Testis (tissue), 5 donors: ENCODE measurements at places on chromosomes 12 and 14.

DNA sequence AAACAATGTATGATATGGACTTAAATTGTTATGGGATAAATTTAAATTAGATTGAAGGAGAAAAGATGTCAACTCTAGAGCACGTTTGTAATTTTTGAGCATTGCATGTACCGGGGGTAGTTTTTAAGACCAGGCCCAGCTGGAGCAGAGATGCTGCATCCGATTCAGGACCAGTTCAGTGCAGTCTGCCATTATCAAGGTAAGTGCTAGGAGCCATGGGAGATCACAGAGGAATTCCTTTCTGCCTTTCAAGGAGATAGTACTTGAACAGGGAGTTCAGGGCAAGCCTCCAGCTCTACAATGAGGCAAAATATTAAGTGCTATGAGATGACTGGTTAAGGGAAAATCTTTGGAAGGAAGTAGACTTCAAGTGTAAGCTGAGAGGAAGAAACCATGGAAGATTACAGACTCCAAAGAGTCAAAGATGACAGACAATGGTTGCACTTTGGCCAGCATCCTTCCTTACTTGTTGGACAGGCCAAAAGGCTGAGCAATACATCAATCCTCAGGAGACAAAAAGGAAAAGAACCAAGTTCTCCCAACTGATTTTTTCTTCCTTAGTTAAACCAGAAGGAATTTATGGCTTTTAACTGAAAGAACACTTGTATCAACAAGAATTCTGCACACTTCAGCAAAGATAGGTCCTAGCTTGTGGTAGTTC, 113.2 kb upstream of the HIF1A start:
- DNase-seq: no peak

DNA sequence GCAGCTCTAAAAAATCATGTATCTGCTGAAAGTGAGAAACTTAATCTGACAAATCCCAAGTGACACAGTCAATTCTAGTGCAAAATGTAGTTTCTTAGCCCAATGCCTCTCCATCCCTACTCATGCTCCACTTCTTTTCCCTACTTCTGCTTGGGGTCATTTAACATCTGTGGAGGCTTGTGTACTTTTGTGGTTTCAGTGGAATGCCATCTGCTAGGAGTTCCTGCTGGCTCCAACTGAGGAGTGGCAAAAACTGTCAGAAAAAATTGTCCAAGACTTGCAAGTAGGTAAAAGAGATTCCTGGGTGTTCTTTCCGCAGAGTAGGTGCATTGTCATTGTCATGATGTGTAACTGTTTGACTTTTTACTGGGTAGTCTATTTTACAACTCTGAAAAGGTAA, 12.5 kb upstream of the AVPR1A start:
- DNase-seq: no peak

GRCh38 chr12:79563021-79563740, 127.6 kb downstream of the PAWR start:
- no peak for DNase-seq

DNA sequence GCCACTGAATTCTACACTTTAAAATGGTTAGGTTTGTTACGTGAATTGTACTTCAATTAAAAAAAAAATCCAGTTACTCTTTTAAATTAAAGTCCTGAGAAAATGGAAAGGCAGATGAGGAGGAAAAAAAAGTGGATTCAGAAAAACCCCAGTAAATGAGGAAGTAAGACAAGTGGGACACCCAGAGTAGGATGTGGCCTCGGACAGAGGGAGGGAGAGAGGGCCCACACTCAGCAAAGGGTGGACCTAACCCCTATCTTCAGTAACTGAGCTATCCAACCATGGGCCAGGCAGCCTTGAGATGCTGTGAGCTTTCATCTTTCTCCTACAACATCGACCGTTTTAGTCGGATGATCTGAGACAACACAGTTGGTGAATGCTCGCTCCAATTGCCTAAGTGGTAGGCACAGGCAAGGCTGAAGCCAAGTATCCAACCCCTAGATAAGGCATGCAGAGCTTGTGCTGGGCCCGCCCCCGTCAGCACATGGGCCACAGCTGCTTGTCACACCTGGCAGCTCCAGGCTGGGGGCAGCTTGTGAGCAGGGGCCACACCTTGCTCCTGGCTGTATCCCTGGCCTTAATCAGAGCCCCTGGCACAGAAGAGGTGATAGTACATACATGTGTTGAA, 142.1 kb downstream of the TTC7B start:
- no peak for DNase-seq

GRCh38 chr12:22310275-22310674, 24.2 kb downstream of the ST8SIA1 start:
- no peak for DNase-seq

DNA sequence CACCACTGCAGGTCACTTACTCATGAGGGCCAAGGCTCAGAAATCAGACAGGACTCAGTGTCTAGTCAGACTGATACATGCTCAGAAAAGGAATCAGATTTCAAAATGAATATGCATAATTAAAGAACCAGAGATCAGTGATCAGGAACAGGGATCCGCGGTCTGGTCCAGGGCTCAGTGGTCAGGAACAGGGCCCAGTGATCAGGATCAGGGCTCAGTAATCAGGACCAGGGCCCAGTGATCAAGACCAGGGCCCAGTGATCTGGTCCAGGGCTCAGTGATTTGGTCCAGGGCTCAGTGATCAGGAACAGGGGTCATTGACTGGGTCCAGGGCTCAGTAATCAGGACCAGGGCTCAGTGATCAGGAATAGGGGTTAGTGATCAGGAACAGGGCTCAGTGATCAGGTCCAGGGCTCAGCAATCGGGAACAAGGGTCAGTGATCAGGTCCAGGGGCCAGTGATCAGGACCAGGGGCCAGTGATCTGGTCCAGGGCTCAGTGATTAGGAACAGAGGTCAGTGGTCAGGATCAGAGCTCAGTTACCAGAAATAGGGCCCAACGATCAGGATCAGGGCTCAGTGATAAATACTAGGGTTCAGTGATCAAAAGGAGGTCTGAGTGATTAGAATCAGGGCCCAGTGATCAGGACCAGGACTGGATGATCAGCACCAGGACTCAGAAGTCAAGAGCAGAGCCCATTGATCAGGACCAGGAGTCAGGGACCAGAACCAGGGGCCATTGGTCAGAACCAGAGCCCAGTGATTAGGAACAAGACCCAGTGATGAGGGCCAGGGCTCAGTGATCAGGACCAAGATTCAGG, 175.3 kb downstream of the TMEM121 start:
- DNase-seq: no peak

GRCh38 chr14:99574099-99574880, 29.7 kb downstream of the CCDC85C start:
- DNase-seq: peak; percentile 80

GRCh38 chr14:91144425-91145145, 30.7 kb downstream of the DGLUCY start:
- no peak for DNase-seq

DNA sequence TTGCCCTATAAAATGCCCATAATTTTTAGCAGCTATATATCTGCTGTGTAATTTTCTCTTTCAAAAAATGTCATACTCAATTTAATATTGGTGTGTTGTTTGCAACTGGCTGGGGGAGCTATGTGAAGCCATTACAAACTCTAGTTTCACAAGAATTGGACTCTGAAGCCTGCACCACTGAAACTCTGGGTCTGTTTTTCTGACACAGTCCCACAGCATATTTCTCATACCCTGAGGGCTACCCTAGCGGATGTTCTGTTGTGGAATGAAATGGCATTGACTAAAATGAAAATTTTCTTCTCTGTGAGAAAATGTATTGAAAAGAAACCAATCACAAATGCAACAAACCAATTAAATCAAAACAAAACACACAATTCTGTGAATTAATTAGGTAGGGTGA, 284.6 kb upstream of the NPAS3 start:
- no peak for DNase-seq

- no peak for DNase-seq
Measured at GRCh38 chr12:107282628-107283027, 189.3 kb upstream of the CRY1 start.

- no peak for DNase-seq
Measured at GRCh38 chr12:25639406-25639805, 86.3 kb upstream of the LMNTD1 start.

DNA sequence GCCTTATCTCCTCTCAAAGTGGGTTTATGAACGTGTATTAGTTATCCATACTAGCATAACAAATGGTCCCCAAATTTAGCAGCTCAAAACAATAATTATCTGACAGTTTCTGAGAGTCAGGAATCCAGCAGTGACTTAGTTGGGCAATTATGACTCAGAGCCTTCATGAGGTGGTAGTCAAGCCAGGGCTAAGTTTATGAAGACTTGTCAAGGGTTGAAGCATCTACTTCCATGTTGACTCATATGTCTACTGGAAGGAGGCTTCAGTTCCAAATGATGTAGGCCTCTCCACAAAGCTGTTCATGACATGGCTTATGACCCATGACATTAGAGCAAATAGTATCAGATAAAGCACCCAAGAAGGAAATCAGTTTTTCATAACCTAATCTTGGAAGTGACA, 73.2 kb downstream of the IPO8 start:
- DNase-seq: no peak

DNA sequence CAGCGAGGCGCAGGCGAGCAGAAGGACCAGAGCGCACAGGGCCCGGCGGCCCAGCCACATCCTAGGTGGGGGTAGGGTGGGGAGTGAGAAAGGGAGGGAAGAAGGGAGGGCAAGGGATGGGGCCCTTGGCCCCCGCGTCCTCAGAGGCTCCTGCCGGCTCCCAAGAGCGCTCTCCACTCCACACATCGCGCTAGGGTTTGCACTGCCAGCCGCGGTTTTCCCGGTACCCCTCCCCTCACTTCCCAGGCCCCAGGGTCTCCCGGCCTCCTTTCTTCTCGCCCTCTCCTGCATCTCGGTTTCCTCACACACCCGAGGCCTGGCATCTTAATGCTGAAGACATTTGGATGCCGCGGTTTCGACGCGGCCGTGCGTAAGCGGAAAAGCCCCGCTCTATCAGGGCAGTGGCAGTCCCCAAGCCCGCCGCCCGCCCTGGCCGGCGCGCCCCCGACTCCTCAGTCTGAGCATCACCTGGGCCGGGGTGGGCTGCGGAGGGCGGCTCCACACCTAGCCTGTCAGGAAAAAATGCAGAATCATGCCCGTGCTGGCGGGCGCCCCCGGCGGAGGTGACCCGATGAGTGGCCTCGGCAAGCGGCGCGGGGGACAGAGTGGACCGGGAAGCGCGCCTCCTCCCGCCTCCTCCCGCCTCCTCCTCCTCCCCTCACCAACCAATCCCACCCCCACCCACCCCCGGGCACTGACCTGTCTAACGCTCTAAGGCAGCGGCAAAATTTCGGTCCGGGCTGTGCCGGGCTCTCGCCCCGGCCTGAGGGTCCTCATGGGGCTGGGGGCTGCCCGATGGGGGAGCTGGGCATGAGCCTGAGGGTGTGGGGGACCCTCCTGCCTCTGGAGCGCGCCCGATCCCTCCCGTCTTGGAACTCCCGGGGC, 686 bp downstream of the B4GALNT1 start:
- peak; percentile 14 for DNase-seq

DNA sequence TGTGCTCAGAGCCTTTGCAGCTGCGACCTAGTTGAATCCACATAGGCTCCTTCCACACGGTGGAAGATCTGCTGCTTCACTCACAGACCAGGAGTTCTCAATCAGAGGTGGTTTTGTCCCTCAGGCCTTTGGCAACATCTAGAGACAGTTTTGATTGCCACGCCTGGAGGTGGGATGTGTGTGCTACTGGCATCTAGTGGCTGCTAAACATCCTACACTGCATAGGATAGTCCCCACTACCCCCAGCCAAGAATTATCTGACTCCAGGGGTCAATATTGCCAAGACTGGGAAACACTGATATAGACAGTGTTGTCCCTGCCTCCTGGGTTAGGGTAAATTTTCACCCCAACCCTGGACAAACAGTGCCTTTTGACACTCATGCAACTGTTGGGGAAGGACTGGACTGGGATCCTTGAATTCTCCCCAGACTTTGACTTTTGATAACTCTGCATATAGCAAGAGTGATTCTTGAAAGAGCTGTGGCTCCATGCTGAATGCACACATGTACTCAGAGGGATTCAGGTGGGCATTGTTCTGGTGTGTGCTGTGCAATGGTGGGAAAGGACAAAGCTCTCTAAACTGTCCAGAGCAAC, 39.8 kb downstream of the BAZ2A start:
- peak; percentile 43 for DNase-seq

GRCh38 chr12:58712976-58713375, 207.3 kb downstream of the LRIG3 start:
- no peak for DNase-seq

- DNase-seq: peak; percentile 23
Measured at GRCh38 chr12:44972746-44973421, 78.0 kb downstream of the DBX2 start.

DNA sequence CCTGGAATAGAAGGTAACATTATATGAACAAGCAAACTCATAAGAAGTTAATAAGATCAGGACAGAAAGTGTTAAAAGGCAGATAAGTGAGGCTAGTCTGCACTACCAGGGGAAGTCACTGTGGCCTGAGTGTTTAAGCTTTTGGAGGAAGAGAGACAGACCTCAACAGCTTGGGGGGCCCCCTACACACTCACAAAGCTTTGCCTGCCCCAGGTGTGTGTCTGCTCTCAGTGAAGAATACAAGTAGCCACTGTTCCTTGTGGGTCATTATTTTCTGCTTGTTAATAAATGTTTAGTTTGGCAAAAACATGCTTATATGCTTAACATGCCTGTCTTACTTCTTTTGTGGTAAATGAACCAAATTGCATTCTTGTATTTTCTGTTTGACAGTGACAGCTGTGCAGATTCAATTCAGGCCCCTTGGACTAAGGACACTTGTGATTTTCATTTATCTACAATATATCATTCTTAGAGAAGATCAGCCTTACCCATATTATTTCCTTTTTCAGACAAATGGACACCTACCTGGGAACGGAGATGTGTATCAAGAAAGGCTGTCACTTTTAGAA, 50.7 kb upstream of the C12orf71 start:
- no peak for DNase-seq

GRCh38 chr12:113778432-113779132, 187.5 kb downstream of the RBM19 start:
- no peak for DNase-seq

DNA sequence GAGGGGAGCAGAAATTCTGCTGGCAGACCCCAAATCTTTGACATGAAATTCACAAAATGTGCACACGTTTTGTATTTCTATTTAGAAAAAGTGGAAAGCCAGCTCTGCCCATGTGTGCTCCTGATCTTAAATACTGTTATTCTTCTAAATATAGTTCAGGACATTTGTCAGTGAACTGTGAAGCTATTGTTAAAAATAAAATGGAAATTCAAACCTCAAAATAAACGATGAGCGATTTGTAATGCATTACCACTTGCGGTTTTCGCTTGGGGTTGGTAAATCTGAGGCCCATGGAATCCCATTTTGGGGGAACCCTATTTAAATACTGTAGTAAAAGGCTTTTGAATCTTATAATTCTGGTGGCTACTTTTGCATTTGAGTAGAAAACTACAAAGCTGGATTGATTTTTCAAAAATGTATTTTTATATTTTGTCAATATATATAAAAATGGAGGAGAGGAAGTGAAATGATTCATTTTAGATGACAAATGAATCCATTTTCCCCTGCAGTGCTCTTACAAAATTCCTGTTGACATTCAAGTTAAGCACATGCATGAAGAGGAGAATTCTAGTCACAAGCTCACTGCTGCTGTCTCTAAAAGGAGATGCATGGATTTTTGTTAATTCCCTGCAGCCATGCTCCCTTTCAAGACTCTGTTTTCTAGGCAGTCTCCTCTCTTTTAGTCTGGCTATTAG, 47.1 kb downstream of the FLRT2 start:
- no peak for DNase-seq

- DNase-seq: peak; percentile 86
Measured at GRCh38 chr14:68951035-68951797, 27.9 kb downstream of the ACTN1 start.
